HT1080 (cell line): ENCODE measurements at places on chromosomes 1 and 21. TPM values are rescaled to one million over a fixed set of nuclear protein-coding genes. Genes with fewer than 3 reads are reported as not detected.

DNA sequence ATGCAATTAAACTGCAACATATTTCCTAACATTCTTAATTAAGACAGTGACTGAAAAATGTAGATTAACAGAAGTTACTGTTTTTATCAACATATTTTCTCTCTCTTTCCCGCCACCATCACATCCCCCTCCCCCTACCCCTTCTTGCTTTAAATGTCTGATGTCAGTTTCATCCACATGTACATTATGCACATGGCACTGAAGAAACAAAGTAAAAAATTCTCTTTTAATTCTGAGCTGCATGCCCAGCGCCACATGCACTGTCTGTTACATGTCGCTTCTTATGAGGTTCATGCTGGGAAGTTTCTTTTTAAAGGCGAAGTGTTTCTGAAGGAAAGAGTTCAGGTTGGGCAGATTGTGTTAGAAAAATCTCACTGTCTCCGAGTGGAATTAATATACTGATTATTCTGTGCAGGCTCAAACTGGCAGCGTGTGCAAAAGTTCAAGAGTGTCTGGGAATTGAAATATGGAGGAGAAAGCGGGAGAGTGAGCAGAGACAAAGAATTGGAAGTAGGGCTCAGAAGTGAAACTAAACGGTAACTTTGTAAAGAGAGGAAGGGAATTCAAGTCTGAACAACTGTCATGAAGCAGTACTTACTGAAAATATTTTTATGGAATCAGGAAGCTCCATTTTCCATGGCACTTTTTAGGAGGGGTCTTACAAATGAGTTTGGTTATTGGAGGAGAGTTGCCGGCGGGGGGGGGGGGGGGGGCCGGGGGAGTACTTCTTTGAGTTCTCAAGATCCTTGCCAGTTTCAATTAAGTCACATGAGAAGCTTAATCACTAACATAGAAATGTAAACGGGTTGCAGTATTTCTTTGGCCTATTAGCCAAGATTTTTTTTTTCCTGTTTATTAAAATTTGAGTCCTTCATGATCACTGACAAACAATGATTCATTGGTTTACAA lies 217.6 kb downstream of the SDCCAG8 start:
- no peak for DNase-seq

DNA sequence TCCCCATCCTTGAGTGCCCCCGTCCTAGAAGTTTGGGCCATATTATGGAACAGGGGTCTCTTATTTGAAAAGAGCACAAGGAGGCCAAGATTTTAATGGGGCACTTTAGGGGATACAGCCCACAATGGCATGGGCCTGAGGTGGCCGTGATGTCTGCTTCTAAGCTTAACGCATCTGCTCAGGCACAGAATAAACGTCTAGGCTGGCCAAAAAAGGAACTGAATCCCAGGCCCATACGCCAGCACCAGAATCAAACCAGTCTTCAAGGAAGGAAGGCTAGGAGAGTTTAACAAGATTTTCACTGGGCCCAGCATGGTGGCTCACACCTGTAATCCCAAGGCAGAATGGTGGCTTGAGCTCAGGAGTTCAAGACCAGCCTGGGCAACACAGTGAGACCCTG lies 9.2 kb upstream of the SARS1 start:
- DNase-seq: no peak

- peak; percentile 84 for DNase-seq
Measured at GRCh38 chr1:117670976-117671780, 65.3 kb downstream of the TENT5C start.

GRCh38 chr1:235357485-235358373 lies 9.5 kb upstream of the TBCE start:
- no peak for DNase-seq

GRCh38 chr1:179815641-179816040 lies 62.0 kb downstream of the TOR1AIP2 start:
- DNase-seq: no peak

Gene ZNF695
- 5.7 and 10.9 TPM in 2 replicates for total RNA-seq

Gene PDZK1IP1
- total RNA-seq: not detected in 2 replicates

Gene OTUD7B
- 5.7 and 10.7 TPM in 2 replicates for total RNA-seq

Gene INAVA
- total RNA-seq: not detected in 2 replicates

Gene WLS
- 40.5 and 61.4 TPM in 2 replicates for total RNA-seq
